ENCODE measurements at places on chromosomes 1 and 21.

DNA sequence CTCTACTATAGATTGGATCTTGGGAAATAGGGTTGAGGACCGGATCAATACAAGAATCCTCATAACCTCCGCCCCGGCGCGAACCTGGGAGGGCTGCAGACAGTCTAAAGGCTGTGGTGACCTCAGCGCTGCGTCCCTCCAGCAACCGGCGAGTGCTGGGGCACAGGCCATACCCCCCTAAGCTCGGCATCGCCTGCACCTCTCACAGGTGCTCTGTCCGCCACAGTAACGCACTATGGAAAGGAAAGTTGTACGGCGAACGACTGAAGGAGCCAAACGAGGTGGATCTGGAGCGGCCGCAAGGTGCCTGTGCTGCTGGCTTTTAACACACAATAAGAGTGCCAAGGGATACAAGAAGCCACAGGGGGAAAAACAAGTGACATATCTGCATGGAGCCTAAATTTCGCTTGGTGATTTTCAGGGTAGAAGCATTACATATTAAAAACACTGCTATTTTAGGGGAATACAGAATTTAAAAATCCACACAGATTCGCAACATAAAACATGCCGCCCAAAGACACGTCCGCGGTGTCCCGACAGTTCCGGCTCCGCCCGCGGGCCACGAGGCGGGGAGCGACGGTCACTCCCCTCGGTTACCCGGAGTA lies 1.4 kb upstream of the RBM15 start:
- DNase-seq, result peak; percentile 36

DNA sequence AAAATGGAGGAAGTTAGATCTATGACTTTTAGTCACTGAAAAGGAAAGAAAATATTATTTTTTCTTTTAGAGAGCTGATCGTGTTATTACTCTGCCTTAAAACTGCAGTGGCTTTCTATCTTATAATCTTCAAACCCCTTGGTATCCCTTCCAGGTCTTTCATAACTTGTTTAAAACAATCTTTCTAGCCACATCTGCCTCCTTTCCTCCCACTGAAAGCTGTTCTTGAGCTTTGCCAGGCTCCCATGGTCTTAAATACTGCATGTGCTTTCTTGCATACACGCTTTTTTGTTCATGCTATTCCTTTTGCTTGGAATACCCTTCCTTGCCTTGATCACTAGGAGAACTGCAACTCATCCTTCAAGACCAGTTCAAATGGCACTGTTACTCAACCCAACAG lies 65.9 kb upstream of the GADD45A start:
- DNase-seq, result no peak

DNA sequence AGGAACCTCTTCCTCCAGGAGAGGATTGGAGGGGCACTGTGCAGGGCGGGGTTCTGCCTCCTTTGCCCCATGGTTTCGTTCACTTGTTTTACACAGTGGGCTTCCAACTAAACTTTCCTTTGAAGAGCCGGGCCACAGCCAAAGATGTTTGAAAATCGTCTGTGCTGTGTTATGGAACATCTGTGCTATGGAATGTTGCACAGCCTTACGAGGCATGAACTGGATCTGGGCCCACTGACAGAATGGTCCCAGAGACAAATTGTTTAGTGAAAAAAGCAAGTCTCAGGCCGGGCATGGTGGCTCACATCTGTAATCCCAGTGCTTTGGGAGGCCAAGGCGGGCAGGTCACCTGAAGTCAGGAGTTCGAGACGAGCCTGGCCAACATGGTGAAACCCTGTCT lies 12.6 kb upstream of the MEF2D start:
- DNase-seq, result no peak

DNA sequence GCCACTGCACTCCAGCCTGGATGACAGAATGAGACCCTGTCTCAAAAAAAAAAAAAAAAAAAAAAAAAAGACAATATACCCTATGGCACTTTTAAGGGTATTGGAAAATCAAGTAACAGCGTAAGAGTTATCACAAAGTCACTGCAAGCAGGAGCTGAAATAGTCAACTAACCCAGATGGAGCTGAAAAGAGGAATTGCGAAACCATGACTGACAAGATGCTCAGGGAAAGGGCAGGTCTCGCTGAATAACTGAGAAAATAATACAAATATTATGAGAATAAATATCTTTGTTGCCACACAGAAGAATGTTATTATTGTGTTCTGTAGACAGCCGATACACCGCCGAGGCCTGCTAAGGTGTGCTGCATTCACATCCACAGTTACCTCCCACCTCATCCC lies 17.8 kb downstream of the HLCS start:
- DNase-seq, result no peak

GRCh38 chr1:101145449-101145820 lies 91.4 kb upstream of the S1PR1 start:
- no peak for DNase-seq

GRCh38 chr1:44273560-44274350 lies 60.5 kb downstream of the DMAP1 start:
- DNase-seq, result no peak

GRCh38 chr21:34511787-34512455 lies at the start of gene KCNE1:
Gene KCNE1 (minus strand): TSS chr21:34512210. CDS start chr21:34449634, 62,576 bp downstream.
- DNase-seq, result peak; percentile 75

GRCh38 chr1:54340434-54340833 lies 65.8 kb downstream of the SSBP3 start:
- no peak for DNase-seq

GRCh38 chr1:17933971-17934370 lies 173.6 kb upstream of the IGSF21 start:
- DNase-seq, result no peak

GRCh38 chr1:100266741-100267140 lies 725 bp downstream of the RTCA start:
- no peak for DNase-seq

GRCh38 chr1:181073638-181074037 lies 14.9 kb upstream of the IER5 start:
- DNase-seq, result no peak

Measured in tibial artery (tissue), 4 donors.